ENCODE measurements at places on chromosomes 4 and X.

DNA sequence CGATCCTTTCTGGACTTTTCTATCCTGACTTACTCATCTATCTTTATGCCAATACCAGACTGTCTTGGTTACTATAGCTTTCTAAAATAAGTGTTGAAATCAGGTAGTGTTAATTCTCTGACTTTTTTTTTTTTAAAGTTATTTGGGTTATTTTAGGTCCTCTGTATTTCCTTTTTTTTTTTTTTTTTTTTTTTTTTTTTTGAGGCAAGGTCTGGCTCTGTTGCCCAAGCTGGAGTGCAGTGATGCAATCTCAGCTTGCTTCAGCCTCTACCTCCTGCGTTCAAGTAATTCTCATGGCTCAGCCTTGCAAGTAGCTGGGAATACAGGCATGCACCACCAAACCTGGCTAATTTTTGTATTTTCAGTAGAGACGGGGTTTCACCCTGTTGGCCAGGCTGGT is 2.8 kb upstream of the NELFA start:
- no peak for DNase-seq

GRCh38 chr4:5110901-5111300 is 59.6 kb downstream of the STK32B start:
- no peak for DNase-seq

DNA sequence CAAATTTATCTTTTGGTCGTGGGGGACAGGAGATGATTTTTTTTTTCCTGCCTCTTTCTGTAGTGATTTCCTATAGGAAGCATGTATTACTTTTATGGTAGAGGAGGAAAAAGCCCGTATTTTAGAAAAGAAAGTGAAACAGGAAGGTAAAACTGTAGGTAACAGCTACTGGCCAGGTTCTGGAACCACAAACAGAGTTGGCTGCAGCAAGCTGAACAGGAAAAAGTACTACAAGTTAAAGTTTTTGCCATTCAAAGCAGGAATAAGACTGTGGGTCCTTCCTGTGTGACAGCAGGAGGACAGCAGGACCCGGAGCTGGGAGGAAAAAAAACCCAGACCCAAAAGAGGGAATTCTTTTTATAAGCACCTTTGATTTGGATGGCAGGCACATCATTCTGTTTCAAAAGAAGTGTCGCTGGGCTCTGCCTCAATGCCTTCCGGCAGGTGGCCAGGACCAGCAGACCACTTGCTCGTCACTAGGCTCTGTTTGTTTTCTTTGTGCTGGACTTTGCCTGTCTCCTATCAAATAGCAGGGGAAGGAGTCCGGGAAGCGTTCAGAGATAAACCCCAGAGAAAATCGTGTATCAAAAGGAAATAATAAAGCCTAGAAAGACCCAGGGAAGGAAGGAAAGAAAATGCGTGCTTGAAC is 277.9 kb downstream of the ADGRA3 start:
- DNase-seq, result no peak

- no peak for DNase-seq
These were observed 60.8 kb downstream of the REPS2 start for GRCh38 chrX:17007134-17007768.

GRCh38 chrX:154365997-154366665 is 8.3 kb downstream of the FLNA start:
- no peak for DNase-seq

DNA sequence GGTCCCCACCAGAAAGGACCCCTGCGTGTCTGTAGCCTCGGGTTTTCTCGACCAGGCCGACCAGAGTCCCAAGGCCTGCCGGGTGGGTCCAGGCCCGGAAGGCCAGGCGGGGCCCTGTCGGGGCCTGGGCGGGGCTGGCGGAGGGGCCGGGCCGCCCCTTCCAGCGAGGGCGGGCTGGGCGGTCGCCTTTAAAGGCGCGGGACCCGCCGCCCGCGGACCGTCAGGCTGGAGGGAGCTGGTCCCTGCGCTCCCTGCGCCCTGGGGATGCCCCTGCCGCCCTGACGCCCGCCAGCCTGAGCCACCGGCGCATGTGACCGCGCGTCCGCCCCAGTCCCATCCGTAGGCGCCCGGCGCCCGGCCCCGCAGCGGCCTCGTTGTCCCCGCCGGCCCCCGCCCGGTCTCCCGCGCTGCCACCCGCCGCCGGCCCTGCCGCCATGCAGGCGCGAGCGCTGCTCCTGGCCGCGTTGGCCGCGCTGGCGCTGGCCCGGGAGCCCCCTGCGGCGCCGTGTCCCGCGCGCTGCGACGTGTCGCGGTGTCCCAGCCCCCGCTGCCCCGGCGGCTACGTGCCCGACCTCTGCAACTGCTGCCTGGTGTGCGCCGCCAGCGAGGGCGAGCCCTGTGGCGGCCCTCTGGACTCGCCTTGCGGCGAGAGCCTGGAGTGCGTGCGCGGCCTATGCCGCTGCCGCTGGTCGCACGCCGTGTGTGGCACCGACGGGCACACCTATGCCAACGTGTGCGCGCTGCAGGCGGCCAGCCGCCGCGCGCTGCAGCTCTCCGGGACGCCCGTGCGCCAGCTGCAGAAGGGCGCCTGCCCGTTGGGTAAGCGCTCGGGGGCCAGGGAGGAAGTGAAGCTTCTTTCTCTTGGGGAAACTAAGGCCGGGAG is at the start of gene HTRA3:
Gene HTRA3 (plus strand): TSS at position 220 of the 883 bp plus-strand sequence. CDS start 215 bp downstream, at position 435.
- DNase-seq, result no peak

GRCh38 chrX:40176351-40177116 is 78.8 kb upstream of the BCOR start:
- DNase-seq, result peak; percentile 34

- DNase-seq, result no peak
These were observed 7.9 kb downstream of the C4orf17 start for GRCh38 chr4:99518601-99519295.

- DNase-seq, result no peak
These were observed 155.8 kb downstream of the TSPAN5 start for GRCh38 chr4:98502624-98503023.

GRCh38 chrX:136623396-136623795 is 24.6 kb upstream of the CD40LG start:
- no peak for DNase-seq

GRCh38 chr4:22003878-22004277 is 55.3 kb upstream of the KCNIP4 start:
- DNase-seq, result no peak

DNA sequence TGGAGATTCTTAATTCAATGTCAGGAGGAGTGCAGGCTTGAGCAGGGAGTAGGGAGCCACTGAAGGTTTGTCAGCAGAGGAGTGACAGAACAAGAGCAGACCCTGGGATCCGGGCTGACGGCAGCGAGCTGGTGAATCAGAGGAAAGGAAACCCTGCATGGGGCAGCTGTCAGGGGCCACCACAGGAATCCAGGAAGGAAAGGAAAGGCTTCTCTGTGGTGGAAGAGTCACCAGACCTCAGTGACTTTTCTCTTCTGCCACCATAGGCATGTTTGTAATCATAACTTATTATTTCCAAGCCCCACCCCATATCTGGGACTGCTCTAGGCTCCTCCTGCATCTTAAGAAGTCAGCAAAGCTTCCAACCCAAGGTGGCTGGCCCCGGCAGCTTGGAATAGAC is 150.9 kb downstream of the BCOR start:
- no peak for DNase-seq

GRCh38 chr4:162485486-162485885 is 321.7 kb upstream of the FSTL5 start:
- DNase-seq, result no peak

- no peak for DNase-seq
These were observed 28.4 kb downstream of the SMARCA1 start for GRCh38 chrX:129494887-129495286.

GRCh38 chr4:3493720-3494461 is 30.8 kb downstream of the DOK7 start:
- no peak for DNase-seq

GRCh38 chr4:160142579-160142978 is 1039.7 kb downstream of the RAPGEF2 start:
- no peak for DNase-seq

- DNase-seq, result no peak
These were observed 6.5 kb upstream of the USP46 start for GRCh38 chr4:52665592-52665991.

GRCh38 chr4:188433741-188434315 is 294.6 kb downstream of the TRIML1 start:
- no peak for DNase-seq

- DNase-seq, result no peak
These were observed 64.6 kb upstream of the PAGE1 start for GRCh38 chrX:49760290-49760890.

DNA sequence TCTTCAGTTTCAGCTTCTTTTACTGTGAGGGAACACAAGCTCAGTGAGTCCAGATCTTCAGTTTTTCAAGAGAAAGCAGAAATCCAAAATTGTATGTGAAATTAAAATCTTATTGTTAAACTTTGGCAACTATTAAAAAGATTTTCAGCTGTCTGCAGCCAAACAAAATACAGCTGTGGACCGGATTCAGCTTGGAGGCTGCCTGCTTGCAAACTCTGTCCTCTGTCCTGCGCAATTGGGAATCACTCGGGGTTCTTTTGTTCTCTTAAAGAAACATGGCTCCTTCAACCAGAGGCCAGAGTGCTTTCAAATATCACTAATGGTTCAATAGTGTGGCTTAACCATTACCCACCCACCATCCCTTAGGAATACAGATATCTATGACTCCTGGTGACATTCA is 201.2 kb downstream of the CHIC2 start:
- DNase-seq, result no peak

DNA sequence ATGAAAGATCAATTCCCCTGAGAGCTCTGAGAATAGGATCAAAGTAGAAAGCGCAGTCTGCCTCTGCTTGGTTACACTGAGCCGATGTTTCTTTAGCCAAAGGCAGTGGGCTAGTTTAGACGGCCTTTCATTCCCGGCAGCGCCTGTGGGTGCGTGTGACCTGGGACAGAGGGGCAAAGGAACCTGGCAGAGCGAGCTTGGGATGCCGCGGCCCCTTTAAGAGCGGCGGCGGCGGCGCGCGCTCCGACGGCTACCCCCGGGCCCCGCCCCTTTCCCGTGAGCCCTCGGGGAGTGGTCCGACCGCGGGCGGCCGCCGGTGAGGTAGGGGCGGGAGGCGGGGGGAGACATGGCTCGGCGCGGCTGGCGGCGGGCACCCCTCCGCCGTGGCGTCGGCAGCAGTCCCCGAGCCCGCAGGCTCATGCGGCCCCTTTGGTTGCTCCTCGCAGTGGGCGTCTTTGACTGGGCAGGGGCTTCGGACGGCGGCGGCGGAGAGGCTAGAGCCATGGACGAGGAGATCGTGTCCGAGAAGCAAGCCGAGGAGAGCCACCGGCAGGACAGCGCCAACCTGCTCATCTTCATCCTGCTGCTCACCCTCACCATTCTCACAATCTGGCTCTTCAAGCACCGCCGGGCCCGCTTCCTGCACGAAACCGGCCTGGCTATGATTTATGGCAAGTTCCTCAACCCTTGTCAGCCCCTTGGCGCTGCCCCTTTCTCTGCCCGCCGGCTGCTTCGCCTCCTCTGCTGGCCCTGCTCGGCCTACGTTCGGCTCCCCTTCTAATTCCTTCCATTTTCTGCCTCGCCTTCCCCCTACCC is at the start of gene SLC9A6:
Gene SLC9A6 (plus strand): TSS at position 279 of the 816 bp plus-strand sequence. CDS start 224 bp downstream, at position 503.
- DNase-seq, result peak; percentile 63

- DNase-seq, result no peak
These were observed 7.5 kb downstream of the P2RY4 start for GRCh38 chrX:70252491-70252890.

- DNase-seq, result no peak
These were observed 435.5 kb downstream of the DTHD1 start for GRCh38 chr4:36716874-36717273.

- DNase-seq, result no peak
These were observed 149.6 kb upstream of the MAMLD1 start for GRCh38 chrX:150213481-150214030.

GRCh38 chrX:122622795-122623194 is 561.3 kb upstream of the GRIA3 start:
- no peak for DNase-seq

DNA sequence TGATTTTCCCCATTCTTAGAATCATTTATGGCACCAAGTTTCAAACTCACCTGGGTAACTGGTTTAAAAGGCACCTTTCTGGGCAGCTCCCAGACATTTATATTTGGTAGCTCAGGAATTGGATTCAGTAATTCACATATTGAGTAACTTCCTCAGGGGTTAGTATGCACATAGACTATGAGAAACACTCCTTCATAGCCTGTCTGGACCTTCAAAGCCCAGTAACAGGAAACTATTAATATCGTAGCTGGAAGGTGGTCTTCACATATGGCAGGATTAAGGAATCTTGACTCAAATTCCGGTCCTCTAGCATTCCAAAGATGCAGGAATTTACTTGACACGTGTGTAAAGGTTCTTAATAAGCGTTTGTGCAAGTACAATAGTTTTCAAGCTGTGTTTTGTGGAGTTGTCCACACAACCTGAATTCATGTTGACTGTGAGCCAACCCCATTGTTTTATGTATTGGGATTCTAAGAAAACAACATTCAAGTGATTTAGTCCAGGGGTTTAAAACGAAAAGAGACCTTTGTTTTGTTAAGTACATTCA is 78.4 kb downstream of the PLS3 start:
- DNase-seq, result no peak

DNA sequence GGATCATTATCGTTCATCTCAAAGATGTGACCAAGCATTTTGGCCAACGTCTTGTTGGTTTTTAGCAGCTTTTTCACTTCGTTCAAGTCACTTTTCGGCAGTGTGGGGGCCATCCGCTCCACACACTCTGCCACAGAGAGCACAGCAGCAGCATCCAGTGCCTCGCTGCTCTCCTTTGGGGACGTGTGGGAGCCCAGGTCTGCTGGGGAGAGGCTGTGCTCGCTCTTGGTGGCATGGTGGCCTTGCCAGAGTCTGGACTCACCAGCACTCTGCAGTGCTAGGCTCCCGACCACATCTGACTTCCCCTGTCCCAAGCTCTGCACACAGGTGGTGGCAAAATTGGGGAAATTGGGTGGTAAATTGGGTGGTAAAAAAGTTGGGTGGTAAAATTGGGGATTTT is 50.6 kb downstream of the GPR50 start:
- no peak for DNase-seq

GRCh38 chrX:64536736-64537135 is 141.5 kb upstream of the MTMR8 start:
- no peak for DNase-seq

DNA sequence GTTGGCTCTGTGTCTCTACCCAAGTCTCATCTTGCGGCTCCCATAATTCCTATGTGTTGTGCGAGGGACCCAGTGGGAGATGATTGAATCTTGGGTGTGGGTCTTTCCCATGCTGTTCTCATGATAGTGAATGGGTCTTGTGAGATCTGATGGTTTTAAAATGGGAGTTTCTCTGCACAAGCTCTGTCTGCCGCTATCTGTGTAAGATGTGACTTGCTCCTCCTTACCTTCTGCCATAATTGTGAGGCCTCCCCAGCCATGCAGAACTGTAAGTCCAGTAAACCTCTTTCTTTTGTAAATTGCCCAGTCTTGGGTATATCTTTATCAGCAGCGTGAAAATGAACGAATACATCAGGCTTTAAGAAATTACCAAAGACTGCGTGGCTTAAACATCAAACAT is 31.2 kb downstream of the STIM2 start:
- no peak for DNase-seq

- DNase-seq, result peak; percentile 4
These were observed 657 bp downstream of the TCEAL8 start for GRCh38 chrX:103254171-103254824.
